Suppressor macrophage treated with lipopolysaccharide for 1 hour (primary cell): ENCODE measurements at places on chromosomes 6 and 20.

- DNase-seq, result no peak
These were observed 49.1 kb downstream of the NFATC2 start for GRCh38 chr20:51493346-51493791.

DNA sequence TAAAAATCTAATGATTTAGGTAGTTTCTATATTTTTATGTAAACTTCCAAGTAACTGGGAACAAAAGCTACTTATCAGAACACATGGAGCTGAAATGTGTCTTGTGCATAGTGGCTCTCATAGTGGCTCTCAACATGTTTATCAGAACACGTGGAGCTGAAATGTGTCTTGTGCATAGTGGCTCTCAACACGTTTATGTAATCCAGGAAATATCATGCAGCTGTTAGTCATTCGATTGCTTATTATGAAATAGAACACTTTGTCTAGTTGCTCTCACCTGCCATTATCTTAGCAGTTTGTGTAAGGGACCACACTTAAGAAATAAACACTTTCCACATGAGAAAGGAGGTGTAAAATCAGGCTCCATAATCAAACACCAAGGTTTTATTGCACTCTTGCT is 119.2 kb upstream of the ASCC3 start:
- DNase-seq, result peak; percentile 0

DNA sequence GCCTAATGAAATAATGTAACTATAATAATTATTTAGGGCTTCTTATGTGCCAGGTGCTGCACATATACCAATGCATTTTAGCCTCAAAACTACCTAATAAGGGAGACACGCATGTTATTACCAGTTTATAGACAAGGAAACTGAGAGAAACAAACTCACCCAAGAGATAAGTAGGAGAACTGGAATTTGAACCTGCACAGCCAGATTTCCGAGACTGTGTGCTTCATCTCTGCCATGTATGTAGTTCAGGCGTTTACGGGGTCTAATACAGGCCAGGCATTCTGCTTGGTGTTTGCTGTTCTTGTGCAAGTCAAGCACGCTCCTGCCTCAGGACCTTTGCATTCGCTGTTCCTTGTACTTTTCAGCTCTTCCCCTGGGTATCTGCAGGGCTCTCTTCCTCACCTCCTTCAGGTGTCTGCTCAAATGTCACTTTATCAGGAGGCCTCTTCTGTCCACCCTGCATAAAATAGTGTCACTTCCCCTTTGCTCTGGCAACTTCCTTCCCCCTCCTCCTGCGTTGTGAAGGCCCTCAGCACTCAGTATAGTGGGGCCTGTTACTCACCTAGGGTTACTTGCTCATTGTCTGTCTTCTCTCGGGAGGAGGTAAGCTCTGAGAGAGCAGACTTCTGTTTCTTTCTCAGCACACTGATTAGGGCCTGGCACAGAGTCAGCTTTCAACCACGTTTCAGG is 6.1 kb upstream of the NSFL1C start:
- DNase-seq, result peak; percentile 45

GRCh38 chr6:162712694-162713093 is 14.9 kb downstream of the PRKN start:
- peak; percentile 57 for DNase-seq

DNA sequence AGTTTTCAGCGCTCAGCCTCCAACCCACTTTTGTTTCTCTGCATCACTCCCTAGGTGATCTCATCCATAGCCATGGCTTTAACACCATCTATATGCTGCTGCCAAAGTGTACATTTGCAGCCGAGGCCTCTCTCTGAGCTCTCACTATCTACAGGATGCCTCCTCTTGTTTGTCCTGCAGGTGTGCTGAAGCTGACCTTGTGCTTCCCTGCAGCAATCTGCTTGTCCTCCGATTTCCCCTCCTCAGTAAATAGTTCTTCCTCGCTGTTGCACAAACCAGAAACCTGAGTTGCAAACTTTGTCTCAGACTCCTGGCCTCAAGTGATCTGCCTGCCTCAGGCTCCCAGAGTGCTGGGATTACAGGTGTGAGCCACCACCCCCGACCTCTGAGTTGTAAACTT is 3.7 kb upstream of the TXNDC5 start:
- no peak for DNase-seq

DNA sequence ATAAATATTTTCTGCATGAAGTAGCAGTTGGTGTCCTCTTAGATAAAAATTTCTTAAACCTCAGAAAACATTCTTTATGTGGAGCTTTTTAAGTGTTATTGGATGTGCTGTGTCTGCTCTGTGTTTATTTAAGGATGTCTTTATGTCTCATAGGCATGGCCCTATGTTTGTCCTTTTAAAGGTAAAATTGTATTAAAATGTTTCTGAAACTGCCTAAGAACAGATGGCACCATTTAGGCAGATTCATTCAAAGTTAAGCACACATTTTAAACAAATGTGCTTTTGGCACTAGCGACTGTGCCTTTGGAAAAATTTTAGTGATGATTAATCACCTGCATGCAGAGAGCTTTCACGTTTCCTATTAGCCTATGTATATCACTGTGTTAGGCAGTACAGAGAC is 125.2 kb downstream of the KIF6 start:
- DNase-seq, result no peak

GRCh38 chr6:82874867-82875266 is 190.8 kb downstream of the UBE3D start:
- DNase-seq, result no peak

- no peak for DNase-seq
These were observed 55.4 kb upstream of the TBXT start for GRCh38 chr6:166223079-166223478.

- DNase-seq, result no peak
These were observed 55.5 kb downstream of the CD2AP start for GRCh38 chr6:47532981-47533585.

DNA sequence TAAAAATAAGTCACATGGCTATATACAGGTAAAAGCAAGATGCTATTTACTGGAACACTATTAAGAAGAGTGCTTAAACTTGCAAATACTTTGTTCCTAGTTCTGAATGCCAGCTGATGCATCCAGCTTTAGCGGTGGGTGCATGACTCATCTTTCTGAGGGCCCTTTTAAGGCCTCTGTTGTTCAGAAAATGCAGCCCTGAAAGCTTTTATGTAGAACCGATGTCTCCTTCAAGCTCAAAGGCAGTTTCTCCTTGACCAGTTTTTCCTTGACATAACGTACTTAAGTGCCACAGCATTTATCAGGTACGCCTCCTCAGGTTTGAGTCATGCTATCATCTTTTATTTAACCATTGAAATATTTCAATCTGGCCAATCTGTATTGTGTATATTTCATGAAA is 82.8 kb downstream of the MLIP start:
- DNase-seq, result peak; percentile 14

DNA sequence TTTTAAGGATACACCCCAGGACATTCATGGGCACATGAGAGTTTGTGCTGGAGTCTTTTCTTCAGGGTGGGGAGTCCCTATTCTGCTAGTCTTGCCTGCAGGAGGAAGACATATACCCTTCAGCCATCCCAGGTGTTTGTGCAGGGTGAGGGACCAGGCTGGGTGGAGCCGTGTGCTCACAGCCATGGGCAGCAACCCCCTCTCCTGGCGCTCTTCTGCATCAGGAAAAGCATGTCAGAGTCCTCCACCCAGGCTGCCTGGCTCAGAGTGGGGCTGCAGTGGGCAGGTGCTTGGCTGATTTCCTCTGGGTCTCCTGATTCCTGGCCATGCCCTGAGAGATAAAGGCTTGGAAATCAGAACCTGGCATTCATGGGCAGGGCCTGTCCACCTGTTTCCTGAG is 22.7 kb upstream of the MLN start:
- no peak for DNase-seq

- DNase-seq, result no peak
These were observed 363.8 kb upstream of the PTCHD4 start for GRCh38 chr6:48474830-48475229.

DNA sequence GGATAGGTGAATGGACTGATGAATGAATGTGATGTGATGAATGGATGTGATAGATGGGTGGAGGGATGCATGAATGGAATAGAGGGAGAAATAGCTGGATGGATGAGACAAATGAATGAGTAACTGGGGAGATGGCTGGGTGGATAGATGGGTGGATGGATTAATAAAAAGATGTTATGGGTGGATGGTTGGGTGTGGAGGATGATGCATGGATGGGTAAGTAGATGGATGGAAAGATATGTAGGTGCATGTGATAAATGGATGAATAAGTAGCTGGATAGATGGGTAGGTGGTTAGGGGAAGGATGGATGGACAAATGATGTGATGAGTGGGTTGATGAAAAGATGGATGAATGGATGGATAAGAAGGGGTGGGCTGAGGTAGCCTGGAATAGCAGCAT is 4.7 kb downstream of the HNF4A start:
- DNase-seq, result no peak
